Prostate gland (tissue), 2 donors: ENCODE measurements at places on chromosomes 12 and 14.

DNA sequence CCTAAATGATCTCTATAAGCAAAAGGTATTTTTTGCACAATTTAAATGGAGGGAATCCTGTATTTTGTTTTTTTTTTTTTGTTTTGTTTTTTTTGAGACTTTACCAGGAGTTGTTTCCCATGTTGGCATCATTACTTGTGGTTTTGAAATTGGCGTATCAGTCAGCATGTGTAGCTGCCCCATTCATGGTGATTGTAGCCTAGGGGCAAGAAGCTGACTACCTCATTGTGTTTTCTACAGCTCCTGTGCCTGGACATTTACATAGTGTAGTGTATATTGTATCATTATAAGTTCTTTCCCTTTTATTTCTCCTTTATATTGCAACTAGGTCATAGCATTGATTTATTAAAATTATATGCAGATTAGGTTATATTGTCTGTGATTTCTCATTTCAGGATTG is 24.5 kb downstream of the SAMD4A start:
- DNase-seq: no peak

DNA sequence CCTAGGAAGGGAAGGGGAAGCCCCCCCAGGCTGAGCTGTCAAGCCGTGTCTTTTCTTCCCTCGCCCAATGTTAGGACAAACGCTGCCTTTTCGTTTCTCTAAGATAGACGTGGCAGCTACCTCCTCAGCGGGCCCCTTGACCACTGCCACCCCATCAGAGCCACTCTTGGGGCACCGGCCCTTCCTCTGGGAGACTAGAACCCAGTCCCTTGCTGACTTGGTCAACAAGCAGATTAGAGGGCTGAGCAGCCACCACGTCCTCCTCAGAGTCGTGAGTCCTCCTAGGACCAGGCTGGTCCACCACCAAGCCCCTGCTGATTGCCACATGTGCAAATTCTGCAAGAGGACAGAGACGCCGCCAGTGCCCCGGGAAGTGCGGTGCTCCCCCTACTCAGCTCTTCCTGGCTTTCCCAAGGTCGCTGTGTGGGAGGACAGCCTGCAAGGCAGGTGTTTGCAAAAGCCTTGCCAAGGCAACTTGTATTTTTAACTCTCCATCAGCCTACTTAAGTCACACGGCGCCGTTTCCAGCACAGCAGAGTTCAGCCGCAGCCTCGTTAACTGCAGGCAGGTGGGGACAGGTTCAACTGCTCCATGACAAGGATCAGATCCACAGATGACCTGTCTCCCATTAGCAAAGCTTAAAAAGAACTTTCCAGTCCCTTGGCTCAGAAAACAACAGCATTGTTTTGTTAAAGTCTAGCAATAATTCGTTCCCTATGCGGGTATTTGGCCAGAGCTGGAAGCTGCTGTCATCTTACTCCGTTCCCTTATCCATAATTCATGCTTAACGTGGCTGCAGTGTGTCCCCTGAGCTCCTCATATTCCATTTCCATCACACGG is 65.6 kb downstream of the TESC start:
- DNase-seq: peak; percentile 53

DNA sequence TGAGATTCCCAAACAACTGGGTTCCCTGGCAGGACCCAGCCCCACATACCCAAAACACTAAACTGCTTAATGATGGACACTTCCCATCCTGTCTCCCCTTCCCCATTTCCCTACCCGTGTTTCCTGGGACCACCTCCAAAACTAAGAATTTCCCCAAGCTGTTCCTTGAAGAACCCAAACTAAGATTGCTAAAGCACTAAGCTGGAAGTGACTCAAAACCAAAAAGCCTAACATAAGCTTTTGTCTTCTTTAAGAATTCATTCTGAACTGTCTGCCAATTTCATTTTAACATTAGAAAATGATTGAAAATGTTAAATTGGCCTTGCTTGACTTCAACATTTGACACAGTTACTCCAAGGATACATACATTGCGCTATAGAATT is 29.5 kb upstream of the STAB2 start:
- no peak for DNase-seq

DNA sequence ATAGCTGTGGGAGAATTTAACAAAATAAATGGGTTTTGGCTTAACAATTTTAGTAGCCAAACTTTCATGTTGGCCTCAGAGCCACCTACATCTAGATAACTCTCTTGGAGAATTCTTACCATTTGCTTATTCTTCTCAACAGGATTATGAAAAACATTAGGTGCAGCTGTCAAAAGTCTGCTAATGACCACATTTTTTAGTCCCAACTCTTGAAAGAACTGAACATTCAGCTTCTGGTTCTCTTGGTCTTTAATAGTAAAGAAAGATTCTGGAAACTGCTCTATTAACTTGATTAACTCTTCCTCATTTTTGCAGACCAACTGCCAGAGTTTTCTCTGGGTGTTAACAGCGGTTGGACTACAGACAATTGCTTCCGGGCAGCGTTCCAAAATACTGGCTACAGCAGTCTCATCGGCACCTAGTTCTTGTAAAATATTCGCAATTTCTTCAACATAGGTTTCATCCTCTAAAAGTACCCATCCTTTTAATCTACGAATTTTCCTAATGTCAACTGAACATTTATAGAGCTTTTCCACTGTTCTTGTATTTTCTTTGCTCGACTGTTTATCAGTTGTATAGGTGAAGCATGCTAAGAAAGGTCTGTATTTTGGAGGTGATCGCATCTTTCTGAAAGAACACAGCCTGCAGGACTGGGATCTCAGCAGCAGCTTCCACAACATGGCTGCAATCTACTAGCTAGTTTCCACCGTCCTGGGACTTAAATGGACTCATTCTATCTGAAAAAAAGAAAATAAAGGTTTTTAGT is 8.7 kb downstream of the MTERF2 start:
- DNase-seq: peak; percentile 52

DNA sequence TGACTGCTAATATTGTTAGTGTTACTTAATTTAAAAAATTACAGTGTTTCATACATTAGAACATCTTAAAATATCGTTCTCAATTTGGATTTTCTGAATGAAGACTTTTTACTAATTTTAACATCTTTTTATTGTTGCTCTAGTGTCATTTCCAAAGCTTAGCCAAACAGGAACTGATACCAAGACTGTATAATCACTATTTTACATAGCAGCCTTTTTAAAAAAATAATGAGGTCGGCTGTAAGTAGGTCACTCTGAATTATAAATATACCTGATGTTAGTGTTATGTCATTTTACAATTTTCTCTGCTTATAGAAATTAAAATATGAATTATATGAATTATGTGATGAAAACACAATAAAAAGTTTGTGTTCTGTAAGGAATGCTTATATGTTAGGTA is 321.5 kb downstream of the TMEM117 start:
- no peak for DNase-seq

DNA sequence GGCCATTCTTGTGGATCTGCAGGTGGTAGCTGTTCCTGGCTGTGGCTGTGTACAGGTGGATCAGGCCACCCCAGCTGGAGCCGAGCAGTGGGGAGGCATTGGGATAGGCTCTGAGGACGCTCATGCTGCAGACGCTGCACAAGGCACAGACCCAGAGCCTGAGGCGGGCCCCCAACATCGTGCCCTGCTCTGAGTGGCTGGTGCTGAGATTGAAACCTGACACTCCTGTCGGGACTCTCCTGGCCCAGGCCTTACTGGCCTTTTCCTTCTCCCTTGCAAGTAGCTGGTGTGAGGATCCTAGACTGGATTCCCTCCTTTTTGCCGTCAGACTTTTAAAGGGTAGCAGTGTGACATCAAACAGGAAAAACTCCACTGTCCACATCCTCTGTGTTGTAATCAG is at the start of gene FGF23:
FGF23 (minus strand) TSS at position 308 of the 400 bp plus-strand sequence; CDS start at position 178, 130 bp downstream.
- no peak for DNase-seq

DNA sequence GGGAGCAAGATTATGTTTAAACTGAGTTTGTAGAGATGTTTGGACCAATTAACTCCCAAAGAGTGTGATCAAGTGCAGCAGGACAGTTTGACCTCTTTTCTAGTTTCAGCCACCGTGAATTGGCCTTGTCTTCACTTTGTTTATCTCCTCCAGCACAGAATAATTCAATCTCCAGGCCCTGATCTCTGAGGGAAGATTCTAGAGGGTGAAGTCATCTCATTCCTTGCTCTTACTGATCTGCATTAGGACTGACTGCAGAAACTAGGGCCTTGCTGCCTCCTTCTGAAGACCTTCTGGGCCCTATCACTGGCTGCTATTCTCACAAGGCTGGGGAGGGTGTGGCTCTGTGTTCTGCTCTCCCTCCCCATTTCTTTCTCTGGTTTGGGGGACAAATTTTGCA is 29.4 kb downstream of the C12orf75 start:
- no peak for DNase-seq

- DNase-seq: peak; percentile 24
Measured at GRCh38 chr12:53575502-53576249, 50.5 kb downstream of the ATF7 start.

- no peak for DNase-seq
Measured at GRCh38 chr12:50563434-50563787, 58.6 kb downstream of the DIP2B start.

DNA sequence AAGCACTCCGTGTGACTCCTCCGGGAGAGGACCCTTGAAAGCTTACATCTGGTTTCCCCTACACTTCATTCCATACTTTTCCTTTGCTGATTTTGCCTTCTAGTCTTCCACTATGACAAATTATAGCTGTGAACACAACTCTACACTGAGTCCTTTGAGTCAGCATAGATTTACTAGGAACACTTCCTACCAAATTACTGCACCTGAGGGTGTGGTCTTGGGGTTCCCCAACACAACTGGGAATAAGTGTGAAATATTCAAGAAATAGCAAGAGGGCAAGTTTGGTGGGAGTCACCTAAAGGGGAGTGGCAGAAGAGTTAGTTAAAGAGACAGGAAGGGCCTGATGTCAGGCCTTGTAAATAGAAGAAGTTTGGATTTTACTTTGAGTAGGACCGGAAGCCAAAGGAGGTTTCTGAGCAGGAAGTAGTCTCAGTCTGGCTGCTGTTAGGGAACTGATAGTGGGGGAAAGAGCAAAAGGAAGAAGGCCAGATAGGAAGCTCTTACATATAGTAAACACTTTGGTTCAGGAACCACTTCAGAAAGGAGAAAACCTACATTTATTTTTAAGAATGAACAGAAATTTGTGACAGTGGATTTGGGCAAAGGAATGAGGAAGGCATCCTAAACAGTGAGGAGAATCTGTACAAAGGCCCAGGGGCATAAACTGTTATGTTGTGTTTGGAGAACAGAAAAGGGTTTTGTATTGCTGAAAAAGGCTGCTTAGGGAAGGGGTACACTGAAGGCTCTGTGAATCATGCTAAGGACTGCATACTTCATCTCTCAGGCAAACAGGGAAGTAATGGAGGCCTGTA is 14.2 kb downstream of the SEL1L start:
- DNase-seq: no peak

GRCh38 chr14:75879031-75879430 is 102.8 kb downstream of the TGFB3 start:
- no peak for DNase-seq

GRCh38 chr12:464484-465267 is 4.9 kb downstream of the B4GALNT3 start:
- no peak for DNase-seq
